ENCODE measurements at places on chromosomes 4 and X.
A peak's percentile ranks its signal among the peaks of the same experiment; 100 is the strongest.

- DNase-seq, result no peak
These were observed 35.1 kb downstream of the CYTL1 start for GRCh38 chr4:4984186-4984585.

- no peak for DNase-seq
These were observed 36.7 kb downstream of the UBQLN2 start for GRCh38 chrX:56600141-56600540.

- no peak for DNase-seq
These were observed 884.0 kb upstream of the INTU start for GRCh38 chr4:126748736-126749135.

- DNase-seq, result no peak
These were observed 21.1 kb downstream of the HOPX start for GRCh38 chr4:56659946-56660345.

DNA sequence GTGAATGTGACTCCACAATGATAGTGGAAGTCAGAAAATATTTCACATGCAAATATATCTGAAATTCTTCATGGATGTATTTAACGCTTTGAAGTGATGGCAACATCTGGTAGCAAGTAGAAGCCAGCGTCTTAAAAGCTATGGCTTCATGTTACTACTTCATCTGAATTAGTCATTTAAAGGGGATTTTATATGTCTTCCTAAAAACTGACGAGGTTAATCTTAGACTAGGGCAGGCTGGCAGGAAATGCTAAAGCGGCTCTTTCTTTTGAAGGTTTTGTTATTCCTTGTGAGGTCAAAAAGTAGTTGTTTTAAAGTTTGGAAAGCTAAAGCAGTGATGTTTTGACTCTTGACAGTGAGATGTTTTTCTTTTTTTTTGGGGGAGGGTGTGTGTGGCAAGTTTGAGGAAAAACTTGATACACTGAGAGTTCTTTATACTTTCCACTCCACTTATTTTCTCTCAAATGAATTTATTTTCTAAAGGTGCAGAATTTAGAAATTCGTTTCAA lies 22.6 kb downstream of the PLS3 start:
- DNase-seq, result no peak

- no peak for DNase-seq
These were observed 297.9 kb upstream of the LCORL start for GRCh38 chr4:18319431-18319830.

DNA sequence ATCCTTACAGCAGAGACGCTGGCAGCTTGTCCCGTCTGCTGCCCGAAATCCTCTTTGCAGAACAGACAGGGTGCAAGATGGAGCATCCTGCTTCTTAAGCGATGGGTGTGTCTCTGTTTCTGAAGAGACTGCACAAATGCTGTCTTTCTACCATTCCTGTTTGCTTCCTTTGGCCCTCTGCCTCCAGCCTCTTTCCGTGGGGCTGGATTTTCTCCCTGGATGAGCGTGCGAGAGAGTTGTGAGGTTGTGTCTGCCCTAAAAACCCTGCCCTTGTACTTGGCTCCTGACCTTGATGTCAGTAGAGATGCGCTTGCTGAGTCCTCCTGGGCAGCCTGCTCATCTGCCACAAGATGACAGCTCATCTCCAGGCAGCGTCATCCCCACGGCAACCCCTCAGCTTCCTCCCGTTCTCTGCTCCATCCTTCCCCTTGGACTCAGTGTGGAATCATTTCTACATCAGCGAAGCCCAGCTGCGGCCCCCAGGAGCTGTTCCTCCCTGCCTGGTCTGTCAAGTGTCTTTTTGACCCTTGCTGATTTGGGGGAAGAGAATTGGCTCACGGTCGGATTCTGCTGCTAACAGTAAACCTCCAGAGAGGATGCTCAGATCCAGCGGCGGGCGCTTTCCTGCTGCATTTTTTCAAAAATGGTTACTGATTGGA lies 246.2 kb downstream of the ASMT start:
- no peak for DNase-seq

DNA sequence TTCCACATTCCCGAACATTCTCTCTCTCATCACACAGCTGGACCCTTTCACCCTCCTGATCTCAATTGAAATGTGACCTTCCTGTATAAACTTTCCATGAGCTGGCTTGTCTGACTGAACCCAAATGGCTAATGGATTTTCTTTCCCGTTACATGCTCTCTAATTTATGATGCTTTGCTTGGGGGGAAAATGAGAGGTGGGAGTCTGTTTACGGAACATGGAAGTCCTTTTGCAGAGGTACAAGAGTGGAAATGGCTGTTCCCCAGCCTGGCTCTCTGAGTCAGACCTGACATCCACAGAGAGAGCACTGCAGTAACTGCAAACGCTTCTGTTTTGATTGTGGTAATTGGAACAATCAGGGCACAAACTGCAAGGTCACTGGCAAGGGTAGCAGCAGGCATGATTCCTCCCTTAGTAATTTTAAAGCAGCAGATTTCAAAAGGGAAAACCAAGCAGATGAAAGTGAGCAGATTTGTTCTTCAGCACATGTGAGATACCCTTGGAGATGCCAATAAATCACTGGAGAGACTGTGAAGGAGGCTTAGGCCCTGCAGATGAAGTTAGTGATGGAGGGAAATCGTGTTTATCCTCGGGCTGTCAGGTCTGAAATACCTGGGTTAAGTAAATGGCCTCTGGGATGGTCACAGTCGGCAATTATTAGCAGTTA lies 83.9 kb downstream of the SNCA start:
- DNase-seq, result no peak

DNA sequence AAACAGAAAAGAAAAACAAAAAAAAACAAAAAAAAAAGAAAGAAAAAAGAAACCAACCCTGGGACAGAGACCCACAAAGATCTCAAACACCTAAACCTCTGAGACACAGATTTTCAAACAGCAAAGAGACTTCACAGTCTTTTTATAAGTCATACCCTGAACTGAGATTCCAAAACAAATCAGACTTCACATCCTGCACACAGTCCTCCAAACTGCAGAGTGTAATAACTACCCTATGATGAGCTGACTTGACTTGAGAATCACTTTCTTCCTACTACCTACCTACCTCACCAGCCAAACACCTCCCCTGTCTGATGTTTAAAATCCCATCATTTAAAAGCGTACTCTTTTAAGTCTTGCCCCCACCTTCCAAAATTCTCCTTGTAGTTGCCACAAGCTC lies 25.2 kb upstream of the GLOD5 start:
- no peak for DNase-seq

- peak; percentile 73 for DNase-seq
These were observed 22.0 kb downstream of the DYNLT3 start for GRCh38 chrX:37825215-37825842.

- no peak for DNase-seq
These were observed 13.1 kb upstream of the IDS start for GRCh38 chrX:149518236-149518635.

DNA sequence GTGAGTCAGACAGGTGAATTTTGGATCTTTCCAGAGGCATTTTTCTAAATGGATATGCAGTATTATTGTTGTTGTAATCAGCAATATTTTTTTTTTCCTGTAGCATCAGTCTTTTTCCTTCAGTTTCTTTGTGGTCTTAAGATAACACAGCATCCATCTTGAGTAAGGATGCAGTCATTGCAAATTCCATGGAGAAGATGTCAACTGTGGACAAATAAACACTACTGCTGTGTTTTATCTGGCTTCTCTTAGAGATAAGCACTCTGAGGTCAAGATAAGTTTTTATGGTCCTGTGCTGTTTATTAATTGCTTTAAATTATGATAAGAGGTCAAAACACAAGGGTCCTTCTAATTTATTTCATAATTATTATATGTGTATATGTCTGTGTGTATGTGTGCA lies 1255.7 kb downstream of the ADGRL3 start:
- DNase-seq, result no peak

DNA sequence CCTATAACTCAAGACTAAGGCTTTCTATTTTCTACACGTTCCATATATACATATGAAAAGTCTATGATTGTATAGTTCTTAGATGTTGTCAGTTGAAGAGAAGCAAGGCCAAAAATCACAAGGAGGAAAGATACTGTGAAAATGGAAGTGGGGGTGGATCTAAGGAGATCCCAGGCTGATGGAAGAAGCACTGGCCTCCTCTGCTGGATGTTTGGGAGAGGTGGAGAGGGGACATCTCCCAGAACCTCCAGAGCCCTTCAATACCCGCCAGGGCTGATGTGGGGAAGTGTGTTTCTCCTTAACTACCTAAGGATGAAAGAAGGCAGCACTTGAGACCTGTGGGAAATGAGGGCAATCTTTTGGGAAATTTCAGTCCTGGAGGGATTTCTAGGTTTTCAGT lies 67.4 kb downstream of the RASGEF1B start:
- no peak for DNase-seq

- peak; percentile 43 for DNase-seq
These were observed 27.8 kb downstream of the VSIG4 start for GRCh38 chrX:66012094-66012534.

- no peak for DNase-seq
These were observed 87.5 kb downstream of the PPP3CA start for GRCh38 chr4:101259876-101260275.

DNA sequence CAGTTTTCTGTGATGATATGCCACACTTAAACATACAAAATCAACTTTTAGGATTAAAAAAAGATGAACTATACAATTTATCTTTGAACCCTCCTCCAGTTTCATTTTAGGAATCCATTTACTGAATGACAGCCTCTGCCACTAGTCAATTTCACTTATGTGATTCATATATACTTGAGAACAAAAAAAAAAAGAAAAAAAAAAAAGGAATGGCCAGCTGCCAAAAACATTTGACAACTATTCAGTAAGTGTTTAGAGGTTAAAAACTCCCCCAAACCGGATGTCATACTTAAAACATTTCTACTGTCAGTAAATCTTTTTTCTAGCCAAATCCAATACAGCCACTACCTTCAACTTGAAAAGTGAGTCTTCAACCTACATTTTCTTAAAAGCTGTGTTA lies 266.7 kb upstream of the MAGEB2 start:
- no peak for DNase-seq

GRCh38 chr4:110245577-110245976 lies 47.2 kb upstream of the ELOVL6 start:
- DNase-seq, result no peak

GRCh38 chr4:152161676-152162330 lies 374.1 kb downstream of the FBXW7 start:
- DNase-seq, result no peak

DNA sequence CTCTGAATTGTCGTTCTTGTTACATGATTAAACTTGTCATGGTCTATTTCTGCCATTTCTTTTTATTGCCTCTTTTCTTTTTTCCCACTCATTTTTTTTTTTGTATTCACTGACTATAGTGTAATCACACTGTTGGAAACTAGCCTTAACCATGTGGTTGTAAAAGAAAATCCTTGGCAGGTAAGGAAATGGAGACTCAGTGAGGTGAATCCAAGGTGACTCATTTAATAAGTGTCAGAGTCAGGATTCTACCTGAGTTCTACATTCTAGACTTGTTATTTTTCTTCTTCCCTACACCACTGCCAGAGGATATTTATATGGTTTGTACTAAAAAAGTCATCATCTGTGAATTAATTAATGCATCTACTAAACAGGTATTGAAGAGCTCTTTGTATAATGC lies 152.2 kb downstream of the CBLL2 start:
- DNase-seq, result no peak

GRCh38 chrX:141405486-141405852 lies 163.2 kb upstream of the SPANXC start:
- DNase-seq, result no peak

GRCh38 chr4:84916227-84916626 lies 50.3 kb downstream of the WDFY3 start:
- DNase-seq, result no peak

- no peak for DNase-seq
These were observed 147.1 kb downstream of the NAA11 start for GRCh38 chr4:79178760-79179159.

GRCh38 chr4:87811977-87812376 lies 12.6 kb downstream of the IBSP start:
- DNase-seq, result no peak

DNA sequence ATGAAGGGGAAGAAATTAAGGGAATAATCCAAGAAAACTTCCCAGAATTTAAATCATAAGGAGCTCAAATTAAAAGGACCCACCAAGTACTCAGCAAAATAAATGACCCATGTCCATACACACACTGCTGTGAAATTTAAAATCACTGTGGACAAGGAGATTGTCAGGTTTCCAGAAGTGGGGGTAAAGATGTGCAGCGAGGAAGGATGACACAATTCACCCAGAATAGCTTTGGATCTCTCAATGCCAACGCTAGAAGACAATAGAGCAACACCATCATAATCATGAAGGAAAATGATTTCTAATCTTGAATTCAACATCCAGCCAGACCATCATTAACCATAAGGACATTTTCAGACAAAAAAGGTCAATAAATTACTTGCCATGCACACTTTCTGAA lies 65.7 kb downstream of the CASK start:
- DNase-seq, result no peak

DNA sequence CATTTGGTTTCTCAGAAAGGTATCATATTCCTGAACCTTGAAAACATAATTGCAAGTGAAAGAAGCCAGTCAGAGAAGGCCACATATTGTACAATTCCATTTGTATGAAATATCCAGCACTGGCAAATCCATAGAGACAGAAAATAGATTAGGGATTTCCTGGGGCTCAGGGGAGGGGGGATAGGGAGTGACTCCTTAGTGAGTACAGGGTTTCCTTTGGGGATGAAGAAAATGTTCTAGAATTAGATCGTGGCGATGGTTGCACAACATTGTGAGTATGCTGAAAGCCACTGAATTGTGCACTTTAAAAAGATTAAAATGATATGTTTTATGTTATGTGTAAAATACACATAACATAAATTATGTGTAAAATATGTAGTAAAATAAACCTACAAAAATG lies 10.3 kb downstream of the XPNPEP2 start:
- DNase-seq, result no peak

- DNase-seq, result peak; percentile 27
These were observed 12.5 kb downstream of the KLHL15 start for GRCh38 chrX:24014388-24015018.

DNA sequence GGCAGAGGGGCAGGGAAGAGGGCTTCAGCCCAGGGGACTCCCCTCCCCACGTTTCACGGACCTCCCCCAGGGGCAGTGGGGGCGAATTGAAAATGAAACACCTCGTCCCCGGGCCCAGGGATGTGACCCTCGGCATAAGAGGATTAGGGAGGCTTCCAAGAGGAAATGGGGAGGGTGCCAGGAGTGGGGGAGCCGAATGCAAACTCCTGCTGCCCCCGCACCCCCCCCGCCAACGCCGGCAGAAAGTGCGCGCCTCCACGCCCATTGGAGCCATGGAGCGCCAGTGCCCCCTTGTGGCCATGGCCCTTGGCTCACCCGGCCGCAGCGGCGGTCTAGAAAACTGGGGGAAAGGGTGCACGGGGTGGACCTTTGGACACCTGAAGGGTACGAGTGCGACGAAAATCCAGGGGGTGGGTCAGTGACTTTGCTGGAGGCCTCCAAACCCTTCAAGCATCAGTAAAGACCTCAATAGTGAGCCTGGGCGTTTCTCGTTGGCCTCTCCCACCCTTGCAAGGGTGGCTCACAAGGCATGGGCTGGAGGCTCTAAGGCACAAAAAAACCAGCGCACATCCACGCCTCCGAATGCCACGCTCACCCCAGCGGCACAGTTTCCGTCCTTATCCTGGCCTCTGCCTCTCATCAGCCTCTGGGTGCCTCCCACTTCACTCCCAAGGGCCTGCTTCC lies 120.8 kb upstream of the PJA1 start:
- peak; percentile 63 for DNase-seq

Measured in activated naive CD4-positive, alpha-beta T cell treated with anti-CD3 and anti-CD28 coated beads, Interleukin-2, amount 10 ng/mL, durations not matched to agents 7 days and 5 days (primary cell).